ENCODE measurements at places on chromosomes 13 and 19. TPM values are rescaled to one million over a fixed set of nuclear protein-coding genes. Genes with fewer than 3 reads are reported as not detected.

The PLA2G4C gene
- total RNA-seq: 1.2 TPM

The ZNF610 gene
- total RNA-seq: 0.98 TPM

The SIGLEC12 gene
- total RNA-seq: not detected

The ZNF549 gene
- total RNA-seq: 5.9 TPM

The ETV2 gene
- not detected for total RNA-seq

The ZNF208 gene
- total RNA-seq: 7.5 TPM

The KIR3DL2 gene
- not detected for total RNA-seq

The C19orf81 gene
- total RNA-seq: not detected

The LGALS4 gene
- not detected for total RNA-seq

The CPAMD8 gene
- total RNA-seq: 2.3 TPM

The GRK1 gene
- under 0.01 TPM for total RNA-seq

The SIGLEC11 gene
- 0.22 TPM for total RNA-seq

The CD33 gene
- total RNA-seq: not detected

The MBD3L3 gene
- not detected for total RNA-seq

The ZNF383 gene
- total RNA-seq: 8.2 TPM

The ZNF816 gene
- 14.9 TPM for total RNA-seq

The CACNA1A gene
- total RNA-seq: 0.39 TPM

The GRWD1 gene
- total RNA-seq: 18.8 TPM

The SIGLEC8 gene
- not detected for total RNA-seq

The CEACAM20 gene
- total RNA-seq: not detected

The DNAJC15 gene
- total RNA-seq: 43.6 TPM

The QPCTL gene
- total RNA-seq: 15.3 TPM

The THSD8 gene
- not detected for total RNA-seq

The TMEM86B gene
- total RNA-seq: 3.9 TPM

The NLRP11 gene
- not detected for total RNA-seq

The MYBPC2 gene
- under 0.01 TPM for total RNA-seq

The CLEC4G gene
- not detected for total RNA-seq

The KCTD4 gene
- total RNA-seq: 1.2 TPM

The CGB2 gene
- not detected for total RNA-seq

The LIN37 gene
- 41.9 TPM for total RNA-seq

The CYP4F2 gene
- not detected for total RNA-seq

The TUBA3C gene
- total RNA-seq: not detected

The ZNF135 gene
- 9.4 TPM for total RNA-seq

The UPK1A gene
- total RNA-seq: 0.39 TPM

The FUT1 gene
- total RNA-seq: 1.5 TPM

Data from placental epithelial cell (primary cell).